ENCODE measurements at places on chromosomes 7 and 10.
A peak's percentile ranks its signal among the peaks of the same experiment; 100 is the strongest.

DNA sequence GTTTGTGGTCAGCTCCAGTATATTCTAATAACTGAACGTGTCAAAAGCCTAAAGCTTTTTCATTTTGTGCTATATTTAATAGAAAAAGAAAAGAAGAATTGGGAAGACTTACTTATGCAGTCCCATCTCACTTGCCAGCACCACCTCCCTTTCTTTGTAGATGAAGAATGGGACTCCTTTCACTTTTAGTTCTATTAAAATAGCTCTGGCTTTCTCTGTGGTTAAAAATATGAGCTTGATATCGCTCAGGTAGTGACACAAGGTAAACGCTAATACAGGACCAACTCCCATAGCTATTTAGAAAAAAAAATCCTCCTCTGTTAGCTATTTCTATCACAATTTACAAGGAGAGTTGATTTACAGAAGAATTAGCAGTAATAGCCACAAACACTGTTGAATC, 176.8 kb downstream of the PDE1C start:
- no peak for DNase-seq

DNA sequence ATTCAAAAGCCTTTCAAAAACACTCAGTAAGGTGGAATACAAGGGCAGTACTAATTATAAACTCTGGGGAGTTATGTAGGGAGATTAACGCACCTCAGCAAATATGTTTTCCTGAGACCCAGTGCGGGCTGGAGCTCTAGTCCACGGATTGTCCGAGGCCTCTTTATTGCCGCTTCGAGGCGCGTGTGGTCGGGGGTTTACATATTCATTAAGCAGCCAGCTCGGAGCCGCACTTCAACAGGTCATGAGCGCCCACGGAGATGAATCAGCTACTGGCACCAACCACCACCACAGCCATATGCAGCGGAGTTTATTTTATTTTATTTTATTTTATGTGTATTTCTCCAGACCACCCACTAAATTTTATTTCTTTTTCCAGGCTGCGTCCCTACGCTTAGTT, 195.9 kb upstream of the ADARB2 start:
- no peak for DNase-seq

- DNase-seq: no peak
These were observed 472.9 kb upstream of the COBL start for GRCh38 chr7:51789489-51789888.

DNA sequence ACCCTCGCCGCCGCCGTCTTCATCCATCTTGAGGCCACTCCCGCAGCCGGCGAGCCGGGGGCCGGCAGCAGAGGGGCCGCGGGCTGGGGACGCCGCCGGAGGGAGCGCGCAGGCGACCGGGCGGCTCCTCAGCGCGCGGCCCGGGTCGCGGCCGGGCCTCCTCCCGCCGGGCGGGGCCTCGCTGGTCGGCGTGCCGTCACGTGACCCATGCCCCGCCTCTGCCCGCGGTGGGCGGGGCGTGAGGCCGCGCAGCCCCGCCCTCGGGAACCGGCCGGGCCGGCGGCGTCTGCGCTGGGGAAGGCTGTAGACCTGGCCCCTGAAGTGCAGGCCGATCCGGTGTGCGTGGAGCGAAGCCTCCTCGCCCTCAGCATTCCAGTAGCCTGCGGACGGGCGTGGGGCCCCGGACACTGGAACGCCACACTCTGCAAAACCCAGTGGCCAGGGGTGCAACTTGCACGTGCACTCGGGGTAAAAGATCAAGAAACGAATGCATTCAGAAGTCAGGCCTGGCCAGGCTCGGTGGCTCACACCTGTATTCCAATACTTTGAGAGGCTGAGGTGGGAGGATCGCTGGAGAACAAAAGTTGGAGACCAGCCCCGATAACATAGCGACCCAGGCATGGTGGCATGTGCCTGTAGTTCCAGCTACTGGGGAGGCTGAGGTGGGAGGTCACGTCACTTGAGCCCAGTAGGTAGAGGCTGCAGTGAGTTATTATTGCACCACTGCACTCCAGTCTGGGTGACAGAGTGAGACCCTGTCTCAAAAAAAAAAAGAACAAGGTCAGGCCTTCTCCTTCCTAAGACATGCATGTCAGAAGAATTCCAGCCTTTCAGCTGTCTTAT, at the start of gene CYTH3:
TSS of gene CYTH3 (minus strand) at position 144 of the 843 bp plus-strand sequence. CDS start at position 27, 117 bp downstream.
- peak; percentile 72 for DNase-seq

GRCh38 chr7:707296-708000, 19.1 kb upstream of the DNAAF5 start:
- DNase-seq: no peak

GRCh38 chr7:146656988-146657387, 540.4 kb downstream of the CNTNAP2 start:
- DNase-seq: no peak

GRCh38 chr7:150787321-150788281, 12.6 kb downstream of the TMEM176B start:
- no peak for DNase-seq

DNA sequence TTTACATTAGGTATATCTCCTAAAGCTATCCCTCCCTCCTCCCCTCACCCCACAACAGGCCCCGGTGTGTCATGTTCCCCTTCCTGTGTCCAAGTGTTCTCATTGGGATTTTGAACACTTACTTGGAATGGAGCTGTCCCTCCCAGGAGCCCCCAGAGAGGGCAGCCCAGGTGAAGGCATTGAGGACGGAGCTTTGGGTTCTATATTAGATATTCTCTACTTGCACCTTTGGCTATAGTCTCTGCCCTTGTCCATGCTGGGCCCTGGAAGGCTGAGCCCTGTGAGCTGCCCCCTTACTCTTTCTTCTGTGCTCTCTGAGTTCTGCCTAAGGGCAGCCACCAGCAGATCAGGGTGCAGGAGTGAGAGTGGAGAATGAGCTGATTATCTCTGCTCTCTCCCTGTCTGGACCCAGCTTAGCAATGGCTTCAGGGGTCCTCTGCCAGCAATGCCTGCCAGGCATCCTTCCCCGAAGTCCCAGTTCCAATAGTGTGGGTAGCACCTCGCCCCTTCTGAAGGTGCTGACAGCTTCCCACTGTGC, 11.2 kb downstream of the ADRA2A start:
- DNase-seq: no peak

DNA sequence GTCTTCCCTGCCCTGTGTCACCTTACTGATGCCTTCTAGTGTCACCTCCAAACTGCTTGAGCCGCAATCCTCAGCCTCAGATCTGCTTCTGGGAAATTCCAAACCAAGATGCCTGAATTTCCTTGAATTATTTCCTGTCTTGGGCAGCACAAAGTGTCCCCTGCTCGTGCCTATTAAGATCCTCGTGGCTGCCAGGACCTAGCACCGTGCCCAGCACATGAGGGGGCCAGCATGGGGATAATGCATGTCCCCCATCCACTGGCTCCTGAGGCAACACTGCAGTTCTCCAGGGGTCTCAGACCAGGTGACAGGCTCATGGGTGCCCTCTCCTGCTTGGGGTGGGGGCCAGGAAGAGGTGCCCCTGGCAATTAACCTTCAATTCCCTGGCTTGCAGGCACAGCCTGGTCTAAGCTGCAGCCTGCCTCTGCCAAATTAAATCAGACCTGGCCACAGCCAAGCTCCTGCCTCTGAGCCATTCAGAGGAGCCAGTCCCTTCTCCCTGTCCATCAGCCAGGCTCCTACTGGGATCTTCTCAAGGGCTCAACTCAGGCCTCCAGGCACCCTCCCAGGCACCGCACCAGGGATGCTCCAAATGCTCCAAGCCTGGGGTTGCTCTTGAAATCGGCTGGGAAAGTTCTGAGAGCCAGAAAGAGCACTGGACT, 146.6 kb downstream of the SH3PXD2A start:
- DNase-seq: no peak

- DNase-seq: no peak
These were observed 198.2 kb downstream of the TCF7L2 start for GRCh38 chr10:113148071-113148825.

- DNase-seq: no peak
These were observed 166.0 kb upstream of the COL1A2 start for GRCh38 chr7:94228678-94229077.

DNA sequence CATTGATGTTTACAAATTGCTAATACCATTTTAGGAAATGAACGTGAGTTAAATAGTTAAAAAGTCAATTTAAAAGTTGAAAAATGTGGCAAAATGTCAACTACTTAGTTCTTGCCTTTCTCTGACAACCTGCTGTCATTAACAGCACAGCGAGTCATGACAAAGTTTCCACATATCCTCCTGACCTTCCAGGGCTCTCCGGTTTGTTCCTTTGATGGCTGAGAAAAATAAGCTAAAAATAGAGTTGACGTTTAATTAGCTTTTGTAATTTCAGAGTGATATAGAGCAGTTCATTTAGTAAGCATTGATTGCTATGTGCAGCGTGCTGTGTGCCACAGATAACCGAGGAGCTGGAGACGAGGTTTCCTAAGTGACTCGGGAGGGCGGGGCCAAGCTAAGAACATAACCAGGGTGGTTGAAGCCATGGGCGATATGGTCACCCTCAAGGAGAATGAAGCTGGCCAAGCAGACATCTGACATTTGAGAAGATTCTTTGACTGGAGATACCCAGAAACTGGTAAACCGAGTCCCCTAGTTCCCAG, 47.9 kb downstream of the OGDH start:
- no peak for DNase-seq

DNA sequence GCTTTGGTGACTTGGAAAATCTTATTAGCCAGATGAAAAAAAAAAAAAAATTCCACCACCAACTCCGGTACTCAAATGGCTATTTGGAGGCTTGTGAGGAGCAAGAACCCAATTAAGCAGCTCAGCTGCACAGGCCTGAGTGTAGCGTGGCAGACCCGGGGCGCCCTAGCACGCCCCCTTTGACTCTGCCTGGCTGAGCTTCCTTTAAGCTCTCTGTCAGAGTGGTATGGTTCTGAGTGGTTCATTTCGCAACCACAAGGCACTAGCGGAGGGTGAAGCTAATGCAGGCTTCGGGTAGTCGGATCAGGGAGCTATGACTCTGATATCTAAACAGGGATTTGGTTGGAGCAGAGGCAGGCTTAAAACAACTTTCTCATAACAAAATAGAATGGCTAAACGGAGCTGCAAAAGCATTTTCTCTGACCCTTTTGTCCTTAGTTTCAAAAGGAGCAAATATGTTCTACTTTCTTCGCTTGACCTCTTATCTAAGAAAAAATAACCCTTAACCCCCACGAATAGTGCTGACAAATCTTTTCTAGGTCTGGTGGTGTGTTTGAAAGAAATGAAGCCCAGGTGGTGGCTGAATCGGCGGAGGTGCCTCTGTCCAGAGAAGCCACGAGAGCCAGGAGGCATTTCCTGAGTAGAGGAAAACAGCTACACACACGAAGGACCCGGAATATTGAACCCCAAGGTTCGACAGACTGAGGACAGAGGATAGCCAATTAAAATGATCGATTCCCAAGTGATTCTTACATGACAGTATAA, 285.4 kb upstream of the GLI3 start:
- no peak for DNase-seq

- no peak for DNase-seq
These were observed 49.3 kb downstream of the FBXL13 start for GRCh38 chr7:103025341-103025740.

DNA sequence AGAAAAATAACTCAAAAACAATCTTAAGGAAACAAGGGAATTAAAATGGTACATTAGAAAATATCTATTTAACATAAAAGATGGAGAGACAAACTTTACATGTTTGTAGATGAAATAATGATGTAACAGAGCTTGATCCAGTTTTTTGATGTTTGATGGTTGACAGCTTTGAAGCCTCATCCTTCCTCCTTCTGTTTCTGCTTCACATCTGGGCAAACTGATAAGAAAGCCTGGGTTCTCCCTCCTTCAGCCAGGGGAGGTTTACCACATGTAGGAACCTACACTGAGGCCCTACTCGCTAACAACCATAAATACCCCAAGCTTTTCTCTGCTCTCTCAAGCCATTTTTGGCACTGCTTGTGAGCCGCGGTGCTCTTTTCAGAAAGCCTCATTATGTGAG, 82.8 kb upstream of the ZNF32 start:
- DNase-seq: no peak

DNA sequence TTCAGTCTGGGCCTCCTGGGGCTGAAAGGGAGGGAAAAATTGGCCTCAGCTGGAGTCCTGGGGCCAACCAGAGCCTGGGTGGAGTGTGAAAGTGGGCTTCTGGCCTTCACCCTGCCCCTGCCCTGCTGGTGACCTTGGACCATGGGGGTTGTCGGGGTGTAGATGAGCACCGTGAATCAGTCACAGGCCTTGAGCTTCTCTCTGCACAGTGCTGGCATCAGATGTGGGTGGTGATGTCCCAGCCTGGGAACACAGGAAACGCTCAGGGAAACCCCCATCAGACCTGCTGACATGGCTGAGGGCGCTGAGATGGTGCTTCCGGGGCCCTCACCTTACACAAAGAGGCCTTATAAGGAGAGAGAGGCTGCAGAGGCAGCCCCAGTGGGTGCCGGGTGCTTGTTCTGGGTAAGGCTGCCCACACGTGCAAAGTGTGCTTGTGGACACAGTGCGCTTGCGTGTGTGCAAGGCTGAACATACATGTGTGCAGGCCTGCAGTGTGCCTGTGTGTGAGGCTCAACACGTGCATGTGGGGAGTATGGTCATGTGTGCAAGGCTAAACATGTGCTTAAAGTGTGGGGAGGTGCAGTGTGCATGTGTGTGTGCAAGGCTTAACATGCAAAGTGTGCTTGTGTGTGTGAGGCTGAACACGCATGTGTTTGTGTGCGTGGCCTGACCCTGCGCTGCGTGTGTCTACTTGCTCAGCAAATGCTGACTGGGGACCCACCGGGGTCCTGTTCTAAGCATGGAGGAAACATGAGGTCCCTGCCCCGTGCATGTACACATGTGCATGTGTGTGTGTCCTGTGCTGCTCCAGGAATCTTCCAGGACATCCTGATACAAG, 6.5 kb downstream of the ARPC1B start:
- DNase-seq: peak; percentile 81

- no peak for DNase-seq
These were observed 454.6 kb upstream of the ANKRD30A start for GRCh38 chr10:36670621-36671402.

GRCh38 chr7:32639122-32639521, 143.8 kb downstream of the AVL9 start:
- no peak for DNase-seq

GRCh38 chr10:68811314-68812009, 15.9 kb upstream of the STOX1 start:
- no peak for DNase-seq

DNA sequence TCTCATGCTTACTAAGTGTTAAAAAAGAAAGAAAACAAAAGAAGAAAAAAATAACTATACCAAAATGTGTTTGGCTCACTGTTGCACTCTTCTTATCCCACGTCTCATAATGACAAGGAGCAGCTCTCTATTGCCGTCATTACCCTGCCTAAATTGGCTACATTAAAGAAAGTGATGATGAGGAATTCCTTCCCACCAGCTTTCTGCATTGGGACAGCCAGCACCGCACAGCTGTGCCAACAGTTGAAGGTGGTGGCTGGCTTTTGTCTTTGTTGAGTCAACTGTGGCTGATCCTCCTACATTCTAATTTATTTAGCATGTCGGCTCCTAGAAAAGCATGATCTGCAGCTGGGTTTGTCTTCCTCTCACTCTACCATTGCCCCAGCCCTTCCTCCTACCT, 751.8 kb downstream of the KCNMA1 start:
- no peak for DNase-seq

DNA sequence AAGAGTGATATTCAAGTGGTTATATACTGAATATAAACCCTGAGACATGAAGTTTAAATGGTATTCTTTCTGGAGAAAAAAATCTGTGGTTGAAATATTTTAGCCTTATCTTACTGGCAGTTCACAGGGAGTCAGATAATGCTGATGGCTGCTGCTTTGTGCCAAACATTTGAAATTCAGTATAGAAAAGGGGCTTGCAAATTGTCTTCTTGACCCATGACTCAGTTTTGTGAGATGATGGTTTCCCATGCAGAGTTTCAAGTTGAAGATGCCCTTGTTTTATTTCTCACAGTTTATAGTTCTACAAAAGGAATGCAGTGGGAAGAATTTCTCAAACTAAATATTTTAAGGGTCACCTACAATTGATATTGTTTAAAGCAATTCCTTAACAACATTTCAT, 251.1 kb upstream of the MEOX2 start:
- no peak for DNase-seq

- DNase-seq: no peak
These were observed 103.8 kb upstream of the AKR1E2 start for GRCh38 chr10:4721999-4722753.
